Glutamatergic neuron (in vitro differentiated cells): ENCODE measurements at places on chromosomes 12 and 14. TPM values are rescaled to one million over a fixed set of nuclear protein-coding genes. Genes with fewer than 3 reads are reported as not detected.

Gene JAG2
- total RNA-seq, result 84.1 TPM

Gene DPF3
- 13.7 TPM for total RNA-seq

Gene CD63
- total RNA-seq, result 619 TPM

Gene OAS3
- not detected for total RNA-seq

DNA sequence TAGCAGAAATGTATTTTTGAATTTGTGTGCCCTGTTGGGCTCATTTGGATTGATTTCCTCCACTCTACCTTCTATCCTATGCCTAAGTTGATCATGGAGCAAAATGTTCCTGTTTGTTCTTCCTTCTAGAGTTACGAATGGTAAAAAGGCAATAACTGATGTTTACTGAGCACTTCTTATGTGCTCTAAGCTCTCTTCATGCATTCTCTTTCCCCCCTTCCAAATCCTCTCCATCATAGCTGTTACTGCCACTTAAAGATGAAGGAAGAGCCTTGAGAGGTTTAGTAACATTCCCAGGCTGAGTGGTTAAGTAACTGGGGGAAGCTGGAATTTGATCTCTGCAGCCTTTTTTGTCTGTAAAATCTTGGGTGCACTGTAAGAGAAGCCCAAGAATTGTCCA lies 60.1 kb downstream of the CHST11 start:
- DNase-seq, result no peak

DNA sequence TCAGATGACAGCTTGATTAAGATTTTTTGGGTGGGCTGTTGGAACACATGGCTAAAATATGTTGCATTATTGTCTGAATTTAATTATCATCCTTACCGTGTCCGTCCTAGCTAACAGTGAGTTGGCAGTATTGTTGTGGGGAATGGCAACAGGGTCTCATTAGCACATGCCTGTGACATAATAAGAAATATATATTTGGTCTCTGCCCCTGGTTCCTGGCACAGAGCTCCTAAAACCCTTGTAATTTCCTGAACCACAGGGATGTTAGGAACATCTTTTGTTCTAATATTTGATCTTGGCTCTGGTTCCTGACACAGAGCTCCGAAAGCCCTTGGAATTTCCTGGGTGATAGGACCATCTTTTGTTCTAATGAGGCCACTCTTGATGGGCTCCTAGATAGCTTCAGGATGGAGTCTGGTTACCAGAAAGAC lies 76.0 kb downstream of the SYNE2 start:
- DNase-seq, result no peak

- no peak for DNase-seq
Measured at GRCh38 chr14:23669441-23669840, 33.3 kb downstream of the DHRS2 start.

GRCh38 chr12:132446633-132447326 lies 43.2 kb upstream of the FBRSL1 start:
- DNase-seq, result no peak

DNA sequence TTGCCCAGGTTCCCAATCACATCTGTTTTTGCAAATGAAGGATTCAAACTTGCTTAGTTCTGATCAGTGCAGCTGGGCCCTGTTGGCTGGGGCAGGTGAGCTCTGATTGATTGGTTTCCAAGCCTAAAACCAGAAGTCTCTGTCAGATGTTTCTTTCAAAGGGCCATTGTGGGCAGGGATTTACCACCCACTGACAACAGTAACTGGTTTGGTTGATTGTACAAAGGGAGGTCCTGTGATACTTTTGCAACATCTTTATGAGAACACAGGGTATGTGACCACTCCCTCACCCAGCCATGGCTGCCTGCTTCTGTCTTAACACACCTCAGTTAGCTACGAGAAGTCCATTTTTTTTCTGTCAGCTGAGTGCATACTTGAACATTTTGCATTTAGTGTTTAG lies 184.1 kb downstream of the FLRT2 start:
- DNase-seq, result no peak

- DNase-seq, result no peak
Measured at GRCh38 chr14:52703225-52703624, 3.8 kb upstream of the PSMC6 start.

DNA sequence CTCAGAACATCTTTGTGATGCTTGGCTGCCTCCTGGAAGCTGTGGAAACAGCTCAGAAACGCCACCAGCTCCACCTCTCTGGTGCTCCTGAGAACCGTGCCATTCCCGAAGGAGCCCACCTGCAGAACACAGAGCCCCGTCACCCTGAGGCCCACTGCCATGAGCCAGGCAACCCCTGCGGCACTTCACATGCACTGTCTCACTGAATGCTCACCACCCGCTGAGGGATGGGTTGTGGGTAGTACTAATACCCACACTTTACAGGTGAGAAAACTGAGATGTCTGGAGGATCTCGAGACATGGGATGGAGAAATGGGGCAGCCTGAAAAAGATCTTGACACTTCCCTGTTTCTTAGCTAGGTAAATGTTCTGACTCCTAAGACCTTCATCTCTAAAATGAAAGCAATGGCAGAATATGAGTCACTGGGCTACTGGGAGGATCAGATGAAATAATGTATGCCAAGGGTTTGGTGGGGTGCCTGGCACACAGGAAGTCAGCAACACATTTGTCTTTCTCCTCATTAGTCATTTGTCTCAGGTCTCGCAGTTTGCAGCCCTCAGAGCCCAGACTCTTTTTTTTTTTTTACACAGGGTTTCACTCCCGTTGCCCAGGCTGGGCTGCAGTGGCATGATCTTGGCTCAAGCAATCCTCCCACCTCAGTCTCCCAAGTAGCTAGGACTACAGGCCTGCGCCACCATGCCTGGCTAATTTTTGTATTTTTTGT lies 5.3 kb downstream of the OASL start:
- DNase-seq, result no peak

DNA sequence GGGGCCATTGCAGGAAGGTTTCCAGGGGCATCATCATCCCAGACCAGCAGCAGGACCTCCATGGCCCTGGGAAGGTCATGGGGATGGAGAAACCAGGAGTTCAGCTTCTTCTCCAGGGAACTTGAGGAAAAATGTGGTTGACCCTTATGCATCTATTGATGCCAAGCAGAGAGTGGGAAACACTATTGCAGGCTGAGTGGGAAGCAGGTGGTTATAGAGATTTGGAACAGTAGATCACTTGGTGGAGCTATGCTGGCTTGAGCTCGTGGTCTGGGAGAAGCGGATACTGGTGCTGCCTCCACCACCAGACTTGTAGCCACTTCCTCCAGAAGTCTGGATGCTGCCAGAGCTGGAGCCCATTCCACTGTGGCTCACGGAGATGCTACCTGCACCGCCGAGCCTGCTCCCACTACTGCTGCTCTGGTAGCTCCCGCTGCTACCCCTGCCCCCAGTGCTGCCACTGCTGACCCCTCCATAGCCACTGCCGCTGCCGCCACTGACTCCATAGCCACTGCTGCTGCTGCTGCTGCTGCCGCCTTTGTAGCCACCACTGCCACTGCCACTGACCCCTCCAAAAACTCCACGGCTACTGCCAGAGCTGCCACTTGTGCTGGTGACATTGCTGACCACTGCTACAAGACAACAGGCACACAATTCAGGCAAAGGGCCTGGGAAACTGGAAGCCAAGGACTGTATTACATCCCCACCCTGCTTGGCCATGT lies 8.5 kb downstream of the KRT76 start:
- DNase-seq, result no peak
